ENCODE measurements at places on chromosomes 5 and 9. TPM values are rescaled to one million over a fixed set of nuclear protein-coding genes. Genes with fewer than 3 reads are reported as not detected.

Gene SLC22A4
- 4.1 TPM for total RNA-seq

Gene FOXD4L5
- total RNA-seq = 0.10 TPM

Gene ANKRD33B
- 13.1 TPM for total RNA-seq

Gene IFNA16
- not detected for total RNA-seq

Gene PTPRD
- 0.13 TPM for total RNA-seq

Gene EGFLAM
- total RNA-seq = 0.18 TPM

Gene SCGB3A2
- total RNA-seq = not detected

Gene CDX1
- total RNA-seq = not detected

Gene SPATA31D1
- total RNA-seq = not detected

Gene DMRT3
- total RNA-seq = not detected

Gene CDKN2B-AS1
- not detected for total RNA-seq

Gene NOXA1
- total RNA-seq = 1.4 TPM

Gene CCNO
- 8.6 TPM for total RNA-seq

Gene PFN3
- not detected for total RNA-seq

Gene ADAMTS2
- 0.11 TPM for total RNA-seq

Gene CD274
- 2.8 TPM for total RNA-seq

Gene HEXB
- total RNA-seq = 125 TPM

Gene ANXA6
- 37.9 TPM for total RNA-seq

Gene FBXW11
- total RNA-seq = 35.7 TPM

Gene ADAMTSL1
- total RNA-seq = not detected

Gene PCDHGA1
- total RNA-seq = 0.48 TPM

Gene UBE2QL1
- total RNA-seq = 0.15 TPM

Gene MYMK
- total RNA-seq = not detected

Gene IFNK
- not detected for total RNA-seq

Gene ITGA2
- total RNA-seq = 25.2 TPM

Gene FGF10
- not detected for total RNA-seq

Gene GADD45G
- 0.21 TPM for total RNA-seq

Gene FRMD3
- 1.5 TPM for total RNA-seq

Gene OLFM1
- total RNA-seq = 11.5 TPM

Gene CDO1
- not detected for total RNA-seq

Gene LVRN
- total RNA-seq = 0.10 TPM

Gene OR1B1
- not detected for total RNA-seq

Gene IFNA2
- total RNA-seq = not detected

Gene RASGEF1C
- 0.15 TPM for total RNA-seq

Gene GM2A
- total RNA-seq = 19.3 TPM

Gene OGN
- total RNA-seq = not detected

Gene BARHL1
- total RNA-seq = not detected

Gene SLC36A2
- not detected for total RNA-seq

Gene SH2D3C
- 0.17 TPM for total RNA-seq

Gene RPL7A
- total RNA-seq = 3,289 TPM

Gene NPDC1
- 83.0 TPM for total RNA-seq

Gene PCDHA7
- total RNA-seq = 0.09 TPM

Gene PCDHB9
- not detected for total RNA-seq

Gene EQTN
- not detected for total RNA-seq

Gene NFX1
- total RNA-seq = 29.9 TPM

Gene LHX3
- total RNA-seq = 0.09 TPM

Gene CTNND2
- total RNA-seq = not detected

Gene PCA3
- not detected for total RNA-seq

Gene UAP1L1
- total RNA-seq = 11.0 TPM

Gene INSL6
- not detected for total RNA-seq

Gene HK3
- not detected for total RNA-seq

Measured in A549 treated with DMSO at 1 μM for 4 hours (cell line).